ENCODE measurements at places on chromosomes 12 and 14.

DNA sequence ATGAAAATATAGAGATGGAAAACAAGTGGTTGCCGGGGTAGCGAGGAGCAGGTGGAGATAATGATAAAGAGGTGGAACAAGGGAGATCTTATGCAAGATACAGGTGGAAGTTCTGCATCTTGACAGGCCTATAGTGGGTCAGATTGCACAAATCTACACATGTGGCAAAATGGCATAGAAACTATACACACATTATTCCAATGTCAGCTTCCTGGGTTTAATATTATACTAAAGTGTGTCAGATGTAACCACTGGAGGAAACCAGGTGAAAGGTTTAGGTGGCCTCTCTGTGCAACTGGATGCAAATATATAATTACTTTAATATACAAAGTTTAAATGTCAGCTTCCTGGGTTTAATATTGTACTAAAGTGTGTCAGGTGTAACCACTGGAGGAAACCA lies 1.1 kb downstream of the SLC38A4 start:
- DNase-seq, result no peak

DNA sequence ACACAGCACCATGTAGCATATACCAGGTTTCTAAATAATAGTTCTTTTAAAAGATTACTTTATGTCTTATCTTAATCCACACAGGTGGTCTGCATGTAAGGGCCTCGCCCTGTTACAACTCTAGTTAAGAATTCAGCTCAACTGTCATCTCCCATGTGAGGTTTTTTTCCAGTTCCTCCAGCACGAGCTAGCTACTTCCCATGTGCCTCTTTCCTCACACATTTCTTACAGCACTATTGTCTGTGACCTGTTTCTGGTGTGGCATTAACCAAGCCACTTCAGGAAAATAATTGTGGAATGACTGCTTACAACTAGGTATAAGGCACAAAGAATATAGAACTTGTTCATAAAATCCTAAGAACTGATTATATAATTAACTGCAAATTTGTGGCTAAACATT lies 65.5 kb downstream of the SH2B3 start:
- no peak for DNase-seq

DNA sequence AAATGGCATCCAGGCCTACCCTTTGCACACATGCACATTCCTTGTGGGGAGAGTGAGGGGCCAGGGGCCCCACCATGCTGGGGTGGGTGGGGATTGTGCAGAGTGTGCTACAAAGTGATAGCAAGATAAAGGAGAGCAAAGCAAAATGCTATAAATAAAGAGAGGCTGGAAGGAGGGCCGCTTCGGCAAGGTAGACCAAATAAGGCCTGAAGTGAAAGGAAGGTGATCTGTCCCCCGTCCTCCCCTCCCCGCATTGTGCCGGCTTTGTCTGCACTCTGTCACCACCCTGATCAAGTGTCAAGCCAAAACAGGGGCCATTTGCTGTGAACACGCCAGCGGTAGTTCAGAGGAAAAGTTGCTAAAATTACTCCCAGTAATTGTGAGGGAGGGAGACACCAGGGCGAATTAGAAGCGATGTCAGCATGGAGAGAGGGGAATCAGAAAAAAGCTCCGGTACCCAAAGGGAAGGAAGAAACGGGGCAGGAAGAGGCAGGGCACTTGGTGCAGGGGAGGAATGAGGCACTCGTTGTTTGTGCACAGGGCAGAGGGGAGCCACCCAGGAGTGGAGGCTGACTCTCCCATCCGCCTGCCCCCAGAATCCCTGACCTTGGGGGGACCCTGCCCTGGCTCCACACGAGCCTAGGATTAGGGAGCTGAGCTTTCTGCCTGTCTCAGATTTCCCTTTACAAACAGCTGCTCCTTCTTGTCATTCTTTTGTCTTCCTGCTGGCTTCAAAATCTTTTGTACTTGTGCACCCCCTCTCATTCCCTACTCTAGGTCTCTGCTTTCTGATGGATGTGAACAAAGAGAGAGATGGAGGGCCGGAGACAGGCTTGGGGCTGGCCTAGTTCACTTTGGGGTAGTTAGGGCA lies 2.9 kb upstream of the MYH7 start:
- DNase-seq, result no peak

- DNase-seq, result no peak
Measured at GRCh38 chr12:62259631-62259992, 592 bp upstream of the USP15 start.

GRCh38 chr12:88784166-88784565 lies 203.9 kb upstream of the KITLG start:
- DNase-seq, result no peak

GRCh38 chr12:103656291-103656690 lies 69.2 kb downstream of the STAB2 start:
- DNase-seq, result no peak

DNA sequence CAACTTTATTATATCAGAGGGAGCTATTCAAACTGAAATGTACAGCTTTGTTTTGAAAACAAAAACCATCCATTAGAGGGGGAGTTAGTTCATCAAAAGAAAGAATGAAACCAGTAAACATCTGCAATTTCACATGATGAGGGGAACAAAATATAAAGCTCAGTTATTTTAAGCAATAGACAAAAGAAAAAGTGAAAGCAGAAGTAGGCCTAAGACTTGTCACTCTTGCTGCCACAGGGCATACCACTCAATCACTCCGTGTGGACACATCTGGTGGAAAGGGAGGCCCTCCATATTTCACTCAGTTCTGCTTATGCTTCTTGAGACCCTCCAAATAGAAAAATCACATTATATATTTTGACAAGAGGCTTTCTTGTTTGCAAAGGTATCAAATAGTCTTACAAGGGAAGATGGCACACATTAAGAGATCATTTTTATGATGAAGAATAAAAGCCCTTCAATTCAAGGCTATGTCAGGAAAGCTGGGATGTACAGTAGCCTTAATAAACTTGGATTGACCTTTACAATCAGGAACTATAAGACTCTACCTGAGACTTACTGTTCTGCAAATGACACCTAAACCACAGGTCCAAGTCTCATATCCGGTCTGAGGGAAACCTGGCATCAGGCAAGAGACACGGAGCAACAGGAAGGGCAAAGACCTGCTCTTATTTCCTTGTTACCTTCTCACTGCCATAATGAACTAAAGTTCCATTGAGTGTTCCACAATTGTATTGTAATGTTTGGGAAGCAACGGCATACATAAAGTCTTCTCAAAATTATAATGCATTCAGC lies 222.5 kb upstream of the GRIP1 start:
- peak; percentile 9 for DNase-seq

- DNase-seq, result no peak
Measured at GRCh38 chr14:100988411-100988900, 84.9 kb upstream of the RTL1 start.

DNA sequence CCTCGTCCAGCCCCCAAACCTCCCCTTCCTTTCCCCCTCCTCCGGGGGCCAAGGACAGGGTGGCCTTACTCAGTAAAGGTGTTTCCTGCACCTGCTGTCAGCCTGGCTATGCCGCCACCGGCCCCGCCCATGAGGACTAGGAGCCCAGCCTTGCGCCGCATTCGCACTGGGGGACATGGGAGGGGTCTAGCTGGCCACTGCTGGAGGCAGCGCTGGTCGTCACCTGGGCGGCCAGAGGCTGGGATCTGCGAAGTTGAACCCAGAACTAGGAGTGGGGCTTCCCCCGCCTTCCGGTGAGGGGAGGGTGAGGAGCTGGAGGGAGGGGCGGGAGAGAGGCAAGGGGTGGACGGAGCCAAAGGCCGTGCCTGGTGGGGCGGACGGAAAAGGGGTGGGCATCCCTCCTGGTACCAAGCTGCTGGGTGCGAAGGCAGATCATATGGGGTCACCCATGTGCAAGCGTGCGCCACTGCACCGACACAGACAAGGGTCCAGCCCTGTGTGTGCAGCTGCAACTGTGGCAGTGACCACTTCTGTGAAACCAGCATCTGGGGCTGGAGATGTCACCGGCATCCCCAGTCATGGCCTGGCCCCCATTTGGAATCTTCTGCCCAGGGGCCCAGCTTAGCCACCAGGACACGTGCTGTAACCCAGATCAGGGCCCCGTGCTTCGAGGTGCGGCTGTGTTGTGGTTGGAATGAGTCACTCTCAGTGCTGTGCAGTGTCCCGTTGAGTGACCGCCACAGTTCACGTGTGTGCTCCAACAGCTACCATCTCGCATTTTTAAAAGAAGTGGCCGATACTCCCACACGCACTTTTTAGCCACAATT lies 8.5 kb downstream of the AMN start:
- peak; percentile 23 for DNase-seq

GRCh38 chr12:94150240-94151121 lies 2.1 kb downstream of the PLXNC1 start:
- peak; percentile 22 for DNase-seq

GRCh38 chr12:125121106-125121505 lies 55.9 kb downstream of the AACS start:
- no peak for DNase-seq

DNA sequence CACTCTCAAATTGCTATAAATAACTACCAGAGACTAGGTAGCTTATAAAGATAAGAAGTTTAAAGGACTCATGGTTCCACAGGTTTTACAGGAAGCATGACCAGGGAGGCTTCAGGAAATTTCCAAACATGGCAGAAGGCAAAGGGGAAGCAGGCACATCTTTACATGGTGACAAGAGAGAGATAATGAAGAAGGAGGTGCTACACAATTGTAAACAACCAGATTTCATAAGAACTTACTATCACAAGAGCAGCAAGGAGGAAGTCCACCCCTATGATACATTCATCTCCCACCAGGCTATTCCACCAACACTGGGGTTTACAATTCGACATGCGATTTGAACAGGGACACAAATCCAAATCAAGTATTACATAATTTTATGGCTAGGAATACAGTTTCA lies 257.7 kb downstream of the BTG1 start:
- no peak for DNase-seq

DNA sequence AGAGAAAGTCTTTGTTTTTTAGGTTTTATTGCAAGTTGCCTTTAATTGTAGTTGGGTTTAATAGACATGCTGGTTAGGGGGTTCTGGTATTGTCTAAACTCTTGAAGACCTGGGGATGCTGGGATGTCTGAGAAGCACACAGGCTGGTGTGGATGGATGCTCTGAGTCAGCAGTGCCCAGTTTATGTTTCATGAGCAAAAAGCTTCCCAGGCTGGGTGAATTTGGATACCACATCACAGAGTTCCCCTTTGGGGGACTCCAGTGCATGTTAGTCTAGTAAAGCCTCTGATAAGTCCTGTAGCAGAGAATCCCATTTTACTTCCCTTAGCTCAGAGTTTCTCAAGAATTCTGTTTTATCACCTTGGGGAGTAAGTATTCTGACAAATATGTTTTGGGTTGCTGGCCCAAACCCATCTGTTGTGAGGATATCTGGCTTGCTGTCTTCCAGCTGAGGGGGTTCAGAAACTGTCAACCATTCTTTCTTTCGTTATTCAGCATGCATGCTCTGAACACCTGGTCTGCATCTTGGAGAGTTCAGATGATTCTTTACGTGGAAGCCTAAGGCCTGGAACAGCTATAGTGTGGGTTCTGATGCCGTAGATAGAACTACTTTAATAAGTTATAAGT lies 509.1 kb downstream of the VRK1 start:
- no peak for DNase-seq

DNA sequence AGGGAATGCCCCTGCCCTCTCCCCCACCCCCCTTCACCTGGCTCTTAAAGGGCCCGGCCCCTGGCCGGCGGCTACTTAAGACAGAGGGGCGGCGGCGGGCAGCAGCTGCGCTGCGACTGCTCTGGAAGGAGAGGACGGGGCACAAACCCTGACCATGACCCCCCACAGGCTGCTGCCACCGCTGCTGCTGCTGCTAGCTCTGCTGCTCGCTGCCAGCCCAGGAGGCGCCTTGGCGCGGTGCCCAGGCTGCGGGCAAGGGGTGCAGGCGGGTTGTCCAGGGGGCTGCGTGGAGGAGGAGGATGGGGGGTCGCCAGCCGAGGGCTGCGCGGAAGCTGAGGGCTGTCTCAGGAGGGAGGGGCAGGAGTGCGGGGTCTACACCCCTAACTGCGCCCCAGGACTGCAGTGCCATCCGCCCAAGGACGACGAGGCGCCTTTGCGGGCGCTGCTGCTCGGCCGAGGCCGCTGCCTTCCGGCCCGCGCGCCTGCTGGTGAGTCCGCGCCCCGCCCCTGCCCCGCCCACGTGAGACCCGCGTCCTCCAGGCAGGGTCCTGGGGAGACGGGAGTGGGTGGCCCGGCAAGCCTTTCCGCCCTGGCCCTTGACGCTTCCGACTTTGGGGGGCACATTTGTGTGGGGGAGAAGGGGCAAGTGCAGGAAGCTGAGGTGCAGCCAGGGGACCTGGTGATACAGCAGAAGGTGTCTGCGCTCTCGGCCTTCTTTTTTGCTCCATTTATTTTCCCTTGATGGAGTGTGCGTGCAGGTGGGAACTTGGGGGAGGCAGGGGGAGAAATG lies at the start of gene IGFBP6:
IGFBP6 (plus strand) TSS at position 104 of the 790 bp plus-strand sequence; CDS start at position 155, 51 bp downstream.
- peak; percentile 25 for DNase-seq

GRCh38 chr12:48771588-48772112 lies 17.2 kb downstream of the ADCY6 start:
- DNase-seq, result no peak

GRCh38 chr12:88600272-88600671 lies 20.0 kb upstream of the KITLG start:
- DNase-seq, result no peak

- DNase-seq, result no peak
Measured at GRCh38 chr12:19999805-20000138, 368.6 kb upstream of the PDE3A start.

GRCh38 chr14:51925980-51926379 lies 63.4 kb upstream of the RTRAF start:
- no peak for DNase-seq

DNA sequence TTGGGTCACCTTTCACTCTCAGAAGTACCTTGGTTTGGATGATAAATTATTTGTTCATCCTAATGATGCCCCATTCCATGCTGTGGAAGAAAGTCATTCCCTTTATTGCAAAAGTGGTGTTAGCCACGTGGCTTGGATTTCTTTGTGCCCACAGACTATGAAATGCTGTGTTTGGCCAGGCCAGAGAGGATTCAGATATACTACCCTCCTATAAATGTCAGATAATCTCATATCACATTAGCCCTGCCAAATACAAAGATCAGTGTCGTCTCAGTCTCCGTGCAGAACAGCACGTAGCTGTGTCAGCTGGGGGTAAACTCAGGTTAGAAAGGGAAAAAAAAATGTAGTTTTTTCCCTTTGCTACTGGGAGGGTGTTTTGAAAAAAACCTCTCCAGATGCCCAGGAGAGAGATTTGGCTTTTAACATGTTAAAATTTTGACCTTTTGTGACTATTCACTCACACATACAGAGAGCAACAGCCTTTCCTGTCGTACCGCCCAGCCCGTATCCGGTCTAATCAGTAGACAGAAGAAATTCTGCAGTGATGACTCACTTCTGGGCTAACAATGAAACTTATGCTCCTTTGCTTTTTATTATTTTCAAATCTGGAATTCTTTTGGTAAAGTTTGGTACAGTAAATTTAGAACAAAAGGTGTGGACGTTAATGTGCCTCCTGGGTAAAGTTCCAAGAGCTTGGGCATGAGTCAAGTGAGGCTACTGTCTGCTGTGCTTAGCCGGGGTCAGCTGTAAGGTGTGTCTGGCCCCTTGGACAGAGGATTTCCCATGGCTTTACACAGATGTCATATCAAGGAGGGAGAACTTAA lies 8.5 kb upstream of the PTPRB start:
- no peak for DNase-seq
